ENCODE measurements at places on chromosomes 3 and 15.

DNA sequence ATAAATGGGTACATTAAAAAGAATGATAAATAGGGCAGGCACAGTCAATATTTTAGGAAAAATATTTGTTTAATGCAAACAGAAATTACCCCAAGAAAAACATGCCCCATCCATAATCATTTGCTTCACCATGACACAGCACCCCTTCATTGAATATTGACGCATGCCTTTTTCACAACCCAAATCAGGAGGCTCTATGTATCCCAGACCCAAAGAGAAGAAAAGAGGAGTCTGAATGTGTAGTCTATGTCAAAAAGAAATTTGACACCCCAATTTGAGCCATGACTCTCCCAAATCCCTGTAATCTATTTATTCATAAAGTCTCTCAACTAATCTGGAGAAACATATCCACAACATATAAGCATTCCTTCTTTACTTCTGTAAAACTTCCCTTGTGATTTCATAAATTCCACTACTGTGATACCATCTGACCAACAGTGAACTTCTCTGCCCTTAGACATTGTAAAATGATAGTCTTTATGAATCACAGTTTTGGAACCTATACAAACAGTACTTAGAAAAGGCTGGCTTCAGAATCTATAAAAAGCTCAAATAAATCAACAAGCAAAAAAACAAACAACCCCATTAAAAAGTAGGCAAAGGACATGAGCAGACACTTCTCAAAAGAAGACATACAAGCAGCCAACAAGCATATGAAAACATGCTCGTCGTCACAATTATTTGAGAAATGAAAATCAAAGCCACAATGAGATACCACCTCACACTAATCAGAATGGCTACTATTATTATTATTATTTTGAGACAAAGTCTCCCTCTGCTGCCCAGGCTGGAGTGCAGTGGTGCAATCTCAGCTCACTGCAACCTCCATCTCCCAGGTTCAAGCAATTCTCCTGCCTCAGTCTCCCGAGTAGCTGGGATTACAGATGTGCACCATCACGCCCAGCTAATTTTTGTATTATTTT, 53.4 kb upstream of the XRN1 start:
- DNase-seq = no peak

GRCh38 chr3:143207338-143207961, 87.9 kb downstream of the CHST2 start:
- DNase-seq = no peak

GRCh38 chr15:71448688-71449114, 333.4 kb downstream of the THSD4 start:
- DNase-seq = no peak

- DNase-seq = no peak
Observed at GRCh38 chr15:31051496-31052080, 49.9 kb downstream of the TRPM1 start.

DNA sequence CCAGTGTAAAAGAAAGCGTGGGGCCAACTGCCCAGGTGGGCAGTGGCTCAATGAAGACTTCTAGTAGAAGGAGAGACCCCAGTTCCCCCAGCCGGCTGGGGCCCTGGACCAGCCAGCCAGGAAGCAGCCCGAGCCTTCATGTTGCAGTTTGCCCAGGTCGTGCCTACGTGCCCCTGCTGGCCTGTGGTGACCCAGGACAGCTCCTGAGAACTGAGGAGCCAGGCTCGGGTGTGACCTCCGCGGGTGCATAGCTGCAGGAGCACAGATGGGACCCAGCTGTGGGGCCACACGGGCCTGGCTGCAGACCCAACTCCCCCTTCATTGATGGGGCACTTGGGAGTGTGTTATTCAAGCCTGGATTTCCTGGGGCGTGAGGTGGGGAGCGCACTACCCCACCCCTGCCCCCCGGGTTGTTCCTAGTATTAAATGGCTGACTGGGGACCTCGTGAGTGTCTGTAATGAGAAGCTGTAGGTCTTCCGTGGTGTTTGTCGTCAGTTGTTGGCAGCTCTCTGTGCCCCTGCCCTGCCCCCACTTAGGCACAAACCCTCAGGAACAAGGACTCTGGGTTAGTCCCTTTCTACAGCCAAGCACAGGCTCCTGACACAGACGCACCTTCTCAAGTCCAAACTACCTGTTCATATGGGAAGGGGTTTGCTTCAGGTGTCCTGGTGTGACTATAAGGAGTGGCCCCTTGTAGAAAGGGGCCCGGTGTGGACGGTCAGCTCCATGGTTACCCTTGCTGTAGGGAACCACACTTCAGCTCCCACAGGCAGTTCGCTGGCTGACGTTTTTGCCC, 39.1 kb downstream of the IDH2 start:
- DNase-seq = no peak

- no peak for DNase-seq
Observed at GRCh38 chr3:32969656-32970055, 18.2 kb downstream of the CCR4 start.

DNA sequence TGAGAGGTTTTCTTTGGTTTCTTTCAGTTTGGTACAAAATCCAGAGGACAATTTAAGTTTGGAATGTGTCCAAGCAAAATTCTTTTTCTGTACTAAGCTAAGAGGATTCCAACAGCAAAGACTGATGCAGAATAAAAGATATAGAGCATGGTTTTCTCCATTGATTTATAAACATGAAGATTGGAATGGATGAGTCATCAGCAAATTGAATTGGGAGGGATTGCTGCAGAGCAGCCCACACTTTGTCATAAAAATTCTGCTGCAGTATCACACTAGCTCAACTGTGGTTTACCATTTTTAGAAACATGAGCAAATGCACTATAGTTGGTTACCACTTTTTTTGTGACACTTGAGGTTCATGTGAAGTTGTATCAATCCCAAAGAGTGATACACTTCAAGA, 16.1 kb upstream of the LARP6 start:
- DNase-seq = no peak

- no peak for DNase-seq
Observed at GRCh38 chr3:116470605-116471197, 25.4 kb upstream of the LSAMP start.

DNA sequence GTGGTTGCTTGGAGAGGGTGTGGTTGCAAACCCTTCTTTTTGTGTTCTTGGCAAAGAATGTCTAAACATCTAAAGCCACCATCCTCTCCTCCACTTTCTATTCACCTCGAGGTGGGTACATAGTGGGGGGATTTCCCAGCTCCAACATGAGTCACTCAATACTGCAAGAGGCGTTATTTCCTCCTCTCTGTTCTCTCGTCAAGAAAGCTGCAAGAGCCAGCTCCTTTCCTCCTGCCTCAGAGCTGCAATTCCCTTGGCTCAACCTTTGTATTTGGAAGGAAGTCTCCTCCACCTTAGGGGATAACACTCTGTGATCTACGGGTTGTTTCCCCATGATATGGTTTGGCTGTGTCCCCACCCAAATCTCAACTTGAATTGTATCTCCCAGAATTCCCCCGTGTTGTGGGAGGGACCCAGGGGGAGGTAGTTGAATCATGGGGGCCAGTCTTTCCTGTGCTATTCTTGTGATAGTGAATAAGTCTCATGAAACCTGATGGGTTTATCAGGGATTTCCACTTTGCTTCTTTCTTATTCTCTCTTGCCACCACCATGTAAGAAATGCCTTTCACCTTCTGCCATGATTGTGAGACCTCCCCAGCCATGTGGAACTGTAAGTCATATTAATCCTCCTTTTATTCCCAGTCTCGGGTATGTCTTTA, 138.4 kb downstream of the PLCL2 start:
- DNase-seq = no peak

DNA sequence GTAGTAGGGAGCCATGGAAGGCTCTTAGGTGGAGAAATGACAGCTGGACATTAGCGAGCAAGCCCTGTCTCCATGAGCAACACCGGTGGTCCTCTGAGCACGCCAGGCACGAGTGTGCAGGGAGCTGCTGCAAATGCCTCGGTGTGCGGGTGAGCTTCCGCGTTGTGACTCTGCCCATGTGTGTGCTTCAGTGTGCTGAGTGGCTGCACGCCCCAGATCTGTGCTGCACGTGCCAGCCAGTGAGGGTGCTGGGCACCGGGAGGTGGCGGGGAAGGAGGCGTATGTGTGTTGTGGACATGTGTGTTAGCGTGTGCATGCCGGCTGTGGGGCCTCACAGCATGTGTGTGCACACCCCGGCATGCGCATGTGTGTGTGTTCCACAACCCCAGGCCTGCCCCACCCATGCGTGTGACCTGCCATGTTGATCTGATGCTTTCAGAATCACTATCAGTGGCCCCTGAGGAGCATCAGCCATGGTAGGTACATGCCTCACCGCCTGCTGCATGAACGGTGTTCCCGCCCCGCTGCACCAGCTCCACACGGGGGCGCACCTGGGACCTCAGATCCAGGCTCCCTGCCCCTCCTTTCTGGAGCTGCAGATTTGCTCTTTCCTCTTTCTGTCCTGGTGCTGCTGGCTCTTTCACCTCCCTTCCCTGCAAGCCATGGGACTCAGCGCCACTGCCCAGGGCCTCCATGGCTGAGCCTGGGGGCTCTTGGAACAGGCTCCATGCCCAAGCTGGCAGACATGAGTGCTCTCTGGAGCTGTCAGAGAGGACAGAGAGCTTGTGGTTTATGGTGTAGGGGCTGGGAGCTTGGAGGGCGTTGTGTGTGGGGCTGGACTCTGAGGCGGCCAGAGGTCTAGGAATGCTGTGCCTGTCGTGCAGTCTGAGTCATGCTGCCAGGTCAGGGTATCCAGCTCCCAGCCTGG, 169.4 kb downstream of the TBC1D2B start:
- DNase-seq = no peak

DNA sequence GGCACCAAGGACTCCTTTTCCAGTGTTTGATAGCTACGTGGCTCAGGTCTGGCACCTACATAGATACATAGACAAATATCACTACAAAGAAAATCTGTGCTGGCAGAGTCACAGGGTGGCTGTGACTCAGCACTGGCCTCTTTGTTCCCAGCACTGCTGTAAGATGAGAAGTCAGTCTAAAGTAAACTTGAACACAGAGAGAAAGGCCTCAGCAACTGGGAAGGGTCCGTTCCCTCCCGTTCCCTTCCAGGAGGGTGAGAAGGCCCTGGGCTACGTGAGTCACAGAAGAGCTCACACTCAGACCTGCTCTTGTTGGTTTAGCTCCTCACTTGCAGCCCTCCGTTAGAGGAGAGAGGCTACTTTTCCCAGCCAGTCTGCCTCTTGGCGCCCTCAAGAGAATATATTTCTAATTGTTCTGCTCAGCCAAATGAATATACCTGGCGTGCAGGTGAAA, 23.1 kb downstream of the ANXA2 start:
- no peak for DNase-seq

- no peak for DNase-seq
Observed at GRCh38 chr15:35078221-35078915, 6.7 kb downstream of the NANOGP8 start.

DNA sequence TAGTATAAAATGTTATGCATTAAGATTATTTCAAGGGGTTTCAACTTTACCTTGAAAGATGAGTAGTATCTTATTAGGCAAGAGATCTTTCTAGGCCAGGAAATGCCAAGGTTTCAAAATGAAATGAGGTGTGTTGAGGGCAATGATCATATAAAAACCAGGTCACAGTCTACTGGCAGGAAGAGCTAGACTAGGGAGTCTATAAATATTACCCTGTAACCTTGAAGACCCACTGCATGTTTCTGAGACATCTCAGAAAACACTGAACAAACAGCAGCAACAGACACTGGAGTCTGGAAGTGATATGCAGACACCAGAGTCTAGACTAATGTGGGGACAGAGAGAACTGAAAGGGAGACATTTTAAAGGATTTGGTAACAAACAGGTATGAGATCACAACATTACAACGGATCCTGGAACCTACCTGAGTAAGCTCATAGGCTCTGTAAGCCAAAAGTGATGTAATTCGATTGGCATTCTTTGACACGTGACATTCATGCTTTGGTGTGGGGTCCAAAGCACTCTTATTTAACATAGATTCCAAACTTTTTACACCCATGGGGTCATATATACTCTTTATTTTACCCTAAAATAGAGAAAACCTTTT, 15.0 kb downstream of the TASOR start:
- DNase-seq = no peak

- DNase-seq = no peak
Observed at GRCh38 chr3:45927881-45928280, 15.4 kb upstream of the CXCR6 start.

DNA sequence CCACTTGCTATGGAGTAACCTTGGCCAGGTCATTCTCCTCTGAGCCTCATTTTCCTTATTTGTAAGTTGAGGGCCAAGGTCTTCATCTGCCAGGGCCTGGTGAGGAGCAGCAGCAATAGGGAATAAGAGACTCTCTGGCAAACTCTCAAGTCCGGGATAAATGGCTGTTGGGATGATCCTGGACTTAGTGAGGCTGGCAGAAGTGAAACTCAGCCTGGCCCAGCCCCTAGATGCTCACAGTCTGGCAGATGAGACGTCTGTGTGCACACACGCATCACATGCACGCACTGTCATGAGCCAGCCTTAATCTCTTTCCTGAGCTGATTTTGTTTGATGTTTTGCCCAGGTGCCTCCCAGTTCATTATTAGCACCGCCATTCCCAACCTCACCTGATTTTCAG, 26.8 kb downstream of the SLC6A6 start:
- DNase-seq = no peak

- DNase-seq = no peak
Observed at GRCh38 chr3:188822004-188822403, 349.8 kb upstream of the TPRG1 start.

DNA sequence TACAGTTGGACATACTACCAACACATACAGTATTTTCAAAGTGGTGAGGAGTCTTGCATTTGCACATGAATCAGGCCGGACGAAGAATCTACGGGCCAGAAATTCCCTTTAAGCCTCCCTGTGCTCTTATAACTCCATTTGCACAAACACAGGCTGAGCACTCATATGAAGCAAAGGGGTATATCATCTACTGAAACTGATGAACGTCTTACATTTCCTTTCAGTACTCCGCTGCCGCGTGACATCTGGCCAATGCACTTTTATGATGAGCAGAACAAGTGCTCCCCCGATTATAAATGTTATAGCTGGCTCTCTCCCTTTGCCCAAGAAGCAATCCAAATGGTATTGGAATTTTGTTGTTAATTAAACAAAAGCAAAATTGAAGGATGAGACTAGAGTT, 110.3 kb upstream of the ICE2 start:
- no peak for DNase-seq

- DNase-seq = no peak
Observed at GRCh38 chr3:126672340-126672739, 17.4 kb upstream of the TXNRD3 start.

GRCh38 chr3:11581237-11582190, 62.2 kb downstream of the VGLL4 start:
- no peak for DNase-seq

GRCh38 chr3:37653466-37653865, 208.2 kb upstream of the CTDSPL start:
- no peak for DNase-seq

- no peak for DNase-seq
Observed at GRCh38 chr3:124209426-124209825, 217.5 kb upstream of the ROPN1 start.

- no peak for DNase-seq
Observed at GRCh38 chr15:67369359-67369998, 114.9 kb downstream of the IQCH start.

GRCh38 chr3:107956991-107957900, 133.6 kb downstream of the CD47 start:
- DNase-seq = no peak

DNA sequence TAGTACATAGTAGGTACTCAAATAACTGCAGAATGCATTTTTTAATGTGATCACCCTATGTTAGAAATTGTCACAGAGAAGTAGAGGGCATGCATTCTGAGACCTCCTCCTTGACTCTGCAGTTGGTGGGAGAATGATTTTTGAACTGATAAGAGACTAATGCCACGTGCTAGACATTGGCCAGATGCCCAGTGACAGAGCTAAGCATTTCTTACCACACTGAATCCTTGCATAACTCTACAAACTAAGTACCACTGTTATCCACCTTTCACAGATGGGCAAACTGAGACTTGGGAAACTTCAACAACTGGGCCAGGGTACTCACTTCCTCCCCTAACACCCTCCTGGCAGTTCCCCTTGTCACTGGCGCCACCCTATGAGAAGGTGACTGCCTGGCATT, 33.5 kb upstream of the SPATA12 start:
- DNase-seq = no peak
